Natural killer cell (primary cell): ENCODE measurements at places on chromosomes 1 and 21. TPM values are rescaled to one million over a fixed set of nuclear protein-coding genes. Genes with fewer than 3 reads are reported as not detected.

GRCh38 chr1:226827458-226827857 is 43.0 kb upstream of the PSEN2 start:
- no peak overlapping the region for H3K4me3 ChIP-seq
- DNase-seq, result peak; percentile 35
- no peaks in the 10 kb centered on the region for H3K27me3 ChIP-seq
- no peaks in the 10 kb centered on the region for H3K36me3 ChIP-seq
- H3K27ac ChIP-seq, result peak overlapping the region; percentile 36

- peak overlapping the region; percentile 30 for H3K4me3 ChIP-seq
- H3K4me1 ChIP-seq, result peaks cover 37% of the 10 kb centered on the region
- no peak overlapping the region for H3K27ac ChIP-seq
These were observed 995 bp upstream of the KIF26B start for GRCh38 chr1:245153552-245154428.

- no peak for DNase-seq
- no peak overlapping the region for H3K4me3 ChIP-seq
- H3K36me3 ChIP-seq, result no peaks in the 10 kb centered on the region
These were observed 87.3 kb downstream of the DISP3 start for GRCh38 chr1:11566042-11566850.

GRCh38 chr1:177246710-177247580 is 76.2 kb downstream of the BRINP2 start:
- no peaks in the 10 kb centered on the region for H3K4me1 ChIP-seq
- H3K4me3 ChIP-seq, result no peak overlapping the region
- H3K27ac ChIP-seq, result no peak overlapping the region
- DNase-seq, result no peak

GRCh38 chr1:157110686-157111085 is 11.1 kb upstream of the ETV3L start:
- H3K27ac ChIP-seq, result no peak overlapping the region
- H3K4me1 ChIP-seq, result peaks cover 14% of the 10 kb centered on the region
- DNase-seq, result no peak

DNA sequence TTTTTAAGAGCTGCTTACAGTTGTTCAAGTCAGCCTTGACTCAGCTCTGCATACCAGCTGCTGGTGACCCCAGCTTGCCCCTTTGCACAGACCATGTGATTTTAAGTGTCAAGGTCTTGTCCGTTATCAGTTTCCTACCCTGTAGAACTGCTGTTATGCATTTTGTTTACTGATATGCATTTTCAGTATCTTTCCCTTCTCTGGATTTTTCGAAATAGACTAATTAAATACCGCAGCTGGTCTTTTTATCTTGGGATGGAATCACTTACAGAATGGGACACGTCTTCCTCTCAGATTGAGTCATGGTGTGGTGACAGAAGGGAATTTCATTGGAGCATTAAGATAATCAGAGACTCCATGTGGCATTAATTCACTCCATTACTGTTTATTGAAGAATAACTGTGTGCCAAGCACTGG is 145.6 kb downstream of the FMN2 start:
- no peaks in the 10 kb centered on the region for H3K4me1 ChIP-seq
- no peak overlapping the region for H3K27ac ChIP-seq
- no peak for DNase-seq

DNA sequence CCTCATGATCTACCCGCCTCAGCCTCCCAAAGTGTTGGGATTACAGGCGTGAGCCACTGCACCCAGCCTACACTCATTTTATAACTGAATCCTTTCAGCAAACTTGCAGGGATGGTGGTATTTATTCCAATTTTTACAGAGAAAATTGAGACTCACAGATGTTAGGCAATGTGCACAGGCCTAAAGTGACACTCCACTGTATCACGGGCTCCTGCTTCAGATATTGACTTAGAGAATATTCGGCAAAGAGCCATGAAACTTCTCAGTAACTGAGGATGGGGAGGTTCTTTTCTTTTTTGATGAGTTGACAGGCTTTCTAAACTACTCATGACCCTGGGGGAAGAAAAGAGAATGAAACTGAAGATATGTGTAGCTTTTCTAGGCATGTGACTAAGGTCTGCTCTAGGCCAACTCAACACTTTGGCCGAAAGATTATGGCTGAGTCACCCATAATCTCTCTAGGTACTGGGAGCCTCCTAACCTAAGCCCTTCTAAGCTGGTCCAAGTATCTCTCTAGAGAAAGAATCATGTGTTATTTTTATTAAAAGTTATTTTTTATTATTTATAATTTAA is 19.9 kb upstream of the PTCH2 start:
- H3K27me3 ChIP-seq, result no peaks in the 10 kb centered on the region
- no peak overlapping the region for H3K4me3 ChIP-seq
- no peak for DNase-seq
- H3K27ac ChIP-seq, result no peak overlapping the region
- peaks cover 3% of the 10 kb centered on the region for H3K4me1 ChIP-seq
- H3K36me3 ChIP-seq, result no peaks in the 10 kb centered on the region

GRCh38 chr1:40836283-40836682 is 25.9 kb downstream of the CITED4 start:
- no peaks in the 10 kb centered on the region for H3K36me3 ChIP-seq
- no peaks in the 10 kb centered on the region for H3K27me3 ChIP-seq

DNA sequence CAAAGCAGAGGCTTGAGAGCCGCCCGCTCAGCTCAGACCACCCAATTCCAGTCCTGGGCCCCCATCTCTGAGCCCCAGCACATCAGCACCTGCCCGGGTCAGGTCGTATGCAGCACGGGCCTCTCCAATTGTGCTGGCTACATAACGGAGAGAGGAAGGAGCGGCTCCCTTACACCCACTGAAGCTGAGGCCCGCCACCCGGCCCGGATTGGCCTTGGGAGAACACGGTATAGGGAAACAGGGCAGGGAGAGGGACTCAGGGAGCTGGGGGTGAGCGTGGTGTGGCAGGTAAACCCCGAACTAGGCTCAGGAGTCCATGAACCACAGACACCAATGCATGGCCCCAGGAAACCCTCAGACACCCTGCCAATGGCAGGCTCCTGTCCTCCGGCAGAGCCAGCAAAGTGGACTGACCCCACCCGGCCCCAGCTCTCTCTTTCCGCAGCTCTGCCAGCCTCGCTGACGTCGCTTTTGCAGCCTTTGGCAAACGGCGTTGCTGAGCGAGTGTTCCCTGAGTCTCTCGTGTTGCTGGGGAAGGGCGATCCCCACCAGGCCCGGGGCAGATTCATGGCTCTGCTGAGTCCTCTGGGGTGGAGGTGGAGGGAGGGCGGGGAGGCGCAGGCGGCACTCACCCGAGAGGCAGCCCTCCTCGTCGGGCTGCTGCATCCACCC is 16.5 kb downstream of the MEGF6 start:
- no peak overlapping the region for H3K27ac ChIP-seq
- H3K4me1 ChIP-seq, result peaks cover 33% of the 10 kb centered on the region
- no peak for DNase-seq
- H3K27me3 ChIP-seq, result no peaks in the 10 kb centered on the region

- no peaks in the 10 kb centered on the region for H3K27me3 ChIP-seq
- no peak overlapping the region for H3K4me3 ChIP-seq
- no peak for DNase-seq
- H3K4me1 ChIP-seq, result no peaks in the 10 kb centered on the region
- H3K27ac ChIP-seq, result no peak overlapping the region
- H3K36me3 ChIP-seq, result peaks cover 29% of the 10 kb centered on the region
These were observed 39.0 kb downstream of the SLC37A1 start for GRCh38 chr21:42552407-42553336.

DNA sequence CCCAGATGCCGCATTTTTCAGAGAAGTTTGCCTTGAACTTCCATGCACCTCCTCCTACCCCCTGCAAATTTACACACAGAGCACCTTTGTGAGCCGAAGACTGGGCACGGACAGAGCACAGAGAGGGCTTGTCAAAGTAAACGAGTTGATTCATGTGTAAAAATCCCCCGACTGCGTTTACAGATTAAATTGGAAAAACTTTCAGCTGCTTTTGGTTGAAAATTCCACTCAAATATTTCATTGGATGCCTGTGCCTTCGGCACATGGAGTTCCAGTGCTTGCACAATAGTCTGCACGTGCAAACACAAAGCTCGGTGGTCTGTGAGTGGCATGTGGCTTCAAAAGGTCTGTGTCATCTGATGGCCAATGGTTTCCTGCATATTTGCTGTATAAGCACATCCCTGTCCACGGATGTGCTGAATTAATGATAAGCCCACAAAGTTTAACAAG is 177.5 kb downstream of the SETD4 start:
- no peak overlapping the region for H3K4me3 ChIP-seq
- no peak for DNase-seq
- no peaks in the 10 kb centered on the region for H3K27me3 ChIP-seq
- no peaks in the 10 kb centered on the region for H3K36me3 ChIP-seq

DNA sequence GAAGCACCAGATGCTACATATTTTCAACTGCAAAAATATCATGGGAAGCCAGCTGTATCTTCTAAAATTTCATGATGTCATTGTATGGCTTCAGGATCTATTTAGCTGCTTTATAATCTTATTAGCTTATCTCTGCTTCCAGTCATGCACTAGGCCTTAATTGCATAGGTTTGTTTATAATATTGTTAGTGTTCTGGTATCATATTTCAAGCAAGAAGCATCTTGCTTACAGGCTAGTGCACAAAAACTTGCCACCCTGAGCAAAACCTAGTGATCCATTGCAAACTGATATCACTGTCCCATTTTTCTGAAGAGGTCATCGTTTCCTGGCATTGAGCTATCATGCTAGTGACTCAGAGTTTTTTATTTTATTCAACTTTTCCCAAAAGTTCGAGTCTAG is 15.7 kb upstream of the NRIP1 start:
- no peak overlapping the region for H3K4me3 ChIP-seq
- H3K4me1 ChIP-seq, result no peaks in the 10 kb centered on the region
- H3K27me3 ChIP-seq, result no peaks in the 10 kb centered on the region
- H3K36me3 ChIP-seq, result no peaks in the 10 kb centered on the region
- no peak for DNase-seq

GRCh38 chr1:185636848-185637247 is 97.3 kb upstream of the HMCN1 start:
- no peaks in the 10 kb centered on the region for H3K4me1 ChIP-seq
- H3K36me3 ChIP-seq, result no peaks in the 10 kb centered on the region
- no peak overlapping the region for H3K4me3 ChIP-seq
- H3K27me3 ChIP-seq, result no peaks in the 10 kb centered on the region
- H3K27ac ChIP-seq, result no peak overlapping the region

GRCh38 chr1:229621663-229622062 is 4.3 kb downstream of the TAF5L start:
- no peak overlapping the region for H3K4me3 ChIP-seq
- DNase-seq, result no peak
- no peaks in the 10 kb centered on the region for H3K36me3 ChIP-seq
- peaks cover 16% of the 10 kb centered on the region for H3K4me1 ChIP-seq

DNA sequence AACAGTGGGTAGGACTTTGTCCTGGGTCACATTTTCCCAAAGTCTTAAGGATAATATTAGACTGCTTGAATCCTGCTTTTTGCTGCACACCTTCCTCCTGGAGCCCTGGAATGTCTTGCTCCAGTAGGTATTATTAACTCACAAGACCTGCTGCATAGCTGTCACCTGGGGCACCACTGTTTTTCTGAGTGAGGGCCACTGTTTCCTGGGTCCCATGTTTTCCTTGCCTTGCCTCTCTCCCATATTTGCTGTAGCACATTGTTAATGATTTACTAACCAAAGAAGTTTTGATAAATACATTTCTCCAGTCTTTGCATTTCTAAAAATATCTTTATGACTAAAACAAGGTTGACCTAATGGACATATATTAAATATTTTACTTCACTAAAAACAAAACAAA is 22.5 kb upstream of the FCAMR start:
- no peaks in the 10 kb centered on the region for H3K36me3 ChIP-seq
- no peak for DNase-seq
- no peak overlapping the region for H3K4me3 ChIP-seq
- H3K27me3 ChIP-seq, result no peaks in the 10 kb centered on the region

GRCh38 chr1:3053986-3054385 is 15.0 kb upstream of the PRDM16 start:
- no peak for DNase-seq
- H3K4me1 ChIP-seq, result no peaks in the 10 kb centered on the region
- no peak overlapping the region for H3K4me3 ChIP-seq
- no peak overlapping the region for H3K27ac ChIP-seq

DNA sequence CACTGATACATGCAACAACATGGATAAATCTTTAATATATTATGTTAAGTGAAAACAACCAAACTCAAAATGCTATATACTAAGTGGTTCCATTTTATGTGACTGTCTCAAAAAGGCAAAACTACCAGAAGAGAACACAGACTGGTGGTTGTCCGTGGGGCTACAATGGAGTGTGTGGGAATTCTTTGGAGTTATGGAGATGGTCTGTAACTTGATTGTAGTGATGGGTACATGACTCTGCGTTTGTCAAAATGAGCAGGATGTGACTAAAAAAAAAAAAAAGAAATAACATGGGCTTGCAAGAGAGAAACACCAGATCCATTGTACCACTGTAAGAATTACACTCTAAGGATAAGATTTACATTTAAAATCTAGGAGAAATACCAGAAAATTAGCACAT is 52.2 kb upstream of the KIAA1614 start:
- H3K27ac ChIP-seq, result no peak overlapping the region
- DNase-seq, result no peak
- no peak overlapping the region for H3K4me3 ChIP-seq
- no peaks in the 10 kb centered on the region for H3K27me3 ChIP-seq
- peaks cover 12% of the 10 kb centered on the region for H3K36me3 ChIP-seq
- no peaks in the 10 kb centered on the region for H3K4me1 ChIP-seq

DNA sequence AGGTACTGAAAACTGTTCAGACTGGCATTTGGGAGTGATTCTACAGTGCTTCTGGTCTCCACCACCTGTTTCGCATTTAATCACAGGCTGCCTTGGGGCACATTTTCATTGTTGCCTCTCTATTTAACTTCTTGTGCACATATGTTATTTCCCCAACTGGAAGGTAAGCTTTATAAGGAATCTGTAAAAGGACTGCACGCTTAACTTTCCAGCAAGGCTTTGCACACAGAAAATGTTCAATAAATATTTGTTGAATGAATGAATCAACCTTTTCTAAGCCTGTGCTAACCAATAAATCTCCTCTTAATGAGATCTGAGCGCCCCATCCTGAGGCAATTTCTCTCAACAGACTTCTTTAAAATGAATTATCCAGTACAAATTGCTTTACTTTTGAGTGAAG is 84.3 kb upstream of the ARHGAP29 start:
- H3K27ac ChIP-seq, result no peak overlapping the region
- no peak overlapping the region for H3K4me3 ChIP-seq
- H3K27me3 ChIP-seq, result no peaks in the 10 kb centered on the region
- DNase-seq, result no peak
- no peaks in the 10 kb centered on the region for H3K4me1 ChIP-seq

DNA sequence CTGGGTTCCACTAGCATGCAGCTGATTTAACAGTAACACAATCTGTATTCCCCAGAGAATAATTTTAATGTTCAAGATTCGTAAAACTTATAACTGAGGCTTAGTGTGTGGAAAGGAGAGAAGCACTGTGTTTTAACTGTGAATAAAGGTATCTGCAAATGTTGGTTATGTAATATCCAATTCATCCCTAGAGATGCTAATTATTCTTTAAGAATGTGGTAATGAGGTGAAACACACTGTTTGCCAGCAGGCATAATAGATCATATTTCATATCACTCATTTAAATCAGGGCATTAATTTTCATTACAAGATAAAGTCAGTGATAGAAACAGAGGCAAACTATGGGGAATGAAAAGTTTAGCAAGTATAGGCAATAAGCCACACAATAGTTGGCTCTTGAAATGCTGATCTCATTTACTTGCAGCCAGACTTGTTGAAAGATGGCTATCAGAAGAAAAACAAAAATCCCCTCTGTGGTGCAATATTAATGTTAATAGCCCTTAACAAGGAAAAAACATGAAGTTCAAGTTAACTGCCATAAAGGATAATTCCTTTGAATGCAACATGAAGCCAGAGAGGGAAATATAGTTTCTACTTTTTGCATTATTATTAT is 33.4 kb downstream of the HMCN1 start:
- no peak for DNase-seq
- no peak overlapping the region for H3K4me3 ChIP-seq
- no peak overlapping the region for H3K27ac ChIP-seq

The GJC2 gene
- total RNA-seq, result 2.2 TPM

The WDR64 gene
- total RNA-seq, result not detected

The SMAP2 gene
- total RNA-seq, result 127 TPM

The ELF3 gene
- 2.0 TPM for total RNA-seq
